Pulmonary artery endothelial cell (primary cell): ENCODE measurements at places on chromosomes 5 and 9.

GRCh38 chr5:168342985-168343384, 51.5 kb downstream of the WWC1 start:
- no peak for DNase-seq

GRCh38 chr9:134486596-134486995, 155.0 kb upstream of the COL5A1 start:
- DNase-seq: no peak

DNA sequence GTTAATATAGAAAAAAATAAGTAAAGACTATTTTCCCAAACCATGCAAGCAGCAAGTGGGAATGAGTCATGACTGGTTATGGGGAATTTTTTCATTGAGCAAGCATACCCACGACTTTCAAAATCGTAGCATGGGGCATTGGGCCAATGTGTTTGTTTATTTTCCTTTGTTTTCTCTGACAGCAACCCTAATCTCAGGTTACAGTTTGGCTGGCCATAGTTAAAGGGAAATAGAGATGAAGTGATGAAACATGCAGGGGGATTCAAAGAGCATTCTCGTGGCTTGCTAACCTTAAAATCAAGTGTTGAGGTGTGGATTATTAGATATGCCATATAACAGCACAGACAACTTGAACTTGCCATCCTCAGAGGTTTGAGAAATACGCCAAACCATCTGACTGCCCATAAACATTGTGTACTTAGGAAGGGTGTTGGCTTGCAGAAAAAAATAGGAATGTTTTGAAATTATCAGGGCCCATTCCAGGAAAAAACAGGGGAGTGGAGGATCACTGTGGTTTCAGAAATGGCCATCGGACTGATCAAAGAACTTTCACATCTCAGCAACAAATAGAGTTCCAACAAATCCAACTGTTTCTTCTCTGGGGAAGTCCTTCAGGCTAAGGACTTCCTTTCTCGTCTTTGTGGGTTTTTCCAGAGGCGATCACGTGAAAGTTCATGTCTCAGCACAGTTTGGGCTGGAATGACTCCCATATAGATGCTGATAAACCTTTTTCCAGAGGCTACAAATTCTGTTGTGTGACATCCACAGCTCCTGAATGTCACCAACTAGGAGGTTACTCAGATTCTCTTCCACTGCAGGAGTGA, 259.1 kb downstream of the SYK start:
- DNase-seq: peak; percentile 91

DNA sequence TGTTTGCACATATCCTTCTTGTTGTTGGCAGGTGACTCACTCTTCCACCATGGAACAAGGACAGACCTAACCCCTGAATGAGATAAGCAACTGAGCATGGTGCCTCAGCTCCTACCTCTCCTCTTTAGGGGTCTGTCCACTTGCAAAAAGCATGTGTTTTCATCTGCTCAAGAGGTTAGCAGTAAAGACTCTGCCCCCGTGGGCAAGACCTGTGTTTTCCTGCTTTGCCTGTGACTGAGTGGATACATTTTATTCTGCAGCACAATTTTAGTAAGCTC, 111.0 kb upstream of the LIFR start:
- no peak for DNase-seq

DNA sequence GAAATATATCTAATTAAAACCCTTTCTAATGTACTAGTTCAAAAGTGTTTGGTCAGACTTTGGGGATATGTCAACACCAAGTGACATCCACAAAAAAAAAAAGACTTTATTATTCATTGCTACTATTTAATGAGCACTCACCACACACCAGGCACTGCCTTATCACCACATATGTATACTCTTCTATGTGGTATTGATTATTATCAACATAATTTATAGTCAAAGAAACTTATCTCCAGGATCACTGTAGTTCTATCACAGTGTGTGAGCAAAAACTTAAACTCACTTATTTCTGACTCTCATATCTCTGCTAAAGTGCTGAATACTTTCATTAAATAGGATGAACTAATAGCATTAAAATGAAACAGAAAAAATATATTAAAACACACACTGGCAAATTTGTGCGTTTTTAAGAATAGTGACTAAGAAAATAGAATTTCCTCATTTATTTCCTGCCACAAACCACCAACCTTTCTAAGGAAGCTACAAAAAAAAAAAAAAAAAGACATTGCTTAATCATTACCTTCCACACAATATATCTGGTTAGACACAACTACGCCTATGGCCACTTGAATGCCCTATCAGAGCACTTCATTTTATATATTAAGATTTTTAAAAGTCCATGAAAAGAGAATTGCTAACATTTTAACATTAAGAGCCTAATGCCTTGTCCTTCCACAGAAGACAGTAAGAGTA, 12.8 kb downstream of the SLCO4C1 start:
- no peak for DNase-seq

DNA sequence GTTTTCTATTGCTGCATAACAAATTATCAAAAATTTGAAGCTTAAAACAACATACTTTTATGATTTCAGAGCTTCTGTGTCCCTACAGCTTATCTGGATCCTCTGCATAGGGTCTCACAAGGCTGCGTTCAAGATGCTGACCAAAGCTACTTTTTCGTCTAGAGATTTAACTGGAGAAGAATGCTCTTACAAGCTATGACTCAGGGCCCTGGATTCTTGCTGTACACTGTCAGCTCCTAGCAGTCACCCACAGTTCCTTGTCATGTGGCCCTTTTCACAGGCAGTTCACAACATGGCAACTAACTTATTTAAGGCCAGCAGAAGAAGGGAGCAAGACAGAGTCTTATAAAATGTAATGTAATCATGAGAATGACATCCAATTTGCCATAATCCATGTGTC, 70.8 kb upstream of the FAM174A start:
- DNase-seq: no peak

GRCh38 chr9:134187891-134188385, 23.6 kb upstream of the RNU6ATAC start:
- no peak for DNase-seq
